ENCODE measurements at places on chromosomes 3 and 15.

DNA sequence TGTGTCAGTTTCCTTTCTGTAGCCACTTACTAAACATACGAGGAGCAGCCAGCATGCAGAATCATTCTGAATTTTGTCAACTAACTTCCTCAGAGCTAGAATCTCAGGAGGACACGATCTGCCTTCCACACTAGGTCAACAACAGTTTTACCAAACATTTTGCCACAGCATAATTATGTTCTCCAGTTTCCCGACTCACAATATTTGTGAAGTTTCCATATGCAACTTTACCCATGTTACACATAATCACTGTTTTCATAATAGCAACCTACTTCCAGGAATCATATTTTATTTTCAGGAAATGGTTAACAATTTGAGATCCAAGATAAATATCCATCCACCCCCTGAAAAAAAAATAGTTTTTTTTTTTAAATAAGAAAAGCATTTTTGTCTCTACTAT, 595.0 kb downstream of the PYDC2 start:
- no peak for DNase-seq

DNA sequence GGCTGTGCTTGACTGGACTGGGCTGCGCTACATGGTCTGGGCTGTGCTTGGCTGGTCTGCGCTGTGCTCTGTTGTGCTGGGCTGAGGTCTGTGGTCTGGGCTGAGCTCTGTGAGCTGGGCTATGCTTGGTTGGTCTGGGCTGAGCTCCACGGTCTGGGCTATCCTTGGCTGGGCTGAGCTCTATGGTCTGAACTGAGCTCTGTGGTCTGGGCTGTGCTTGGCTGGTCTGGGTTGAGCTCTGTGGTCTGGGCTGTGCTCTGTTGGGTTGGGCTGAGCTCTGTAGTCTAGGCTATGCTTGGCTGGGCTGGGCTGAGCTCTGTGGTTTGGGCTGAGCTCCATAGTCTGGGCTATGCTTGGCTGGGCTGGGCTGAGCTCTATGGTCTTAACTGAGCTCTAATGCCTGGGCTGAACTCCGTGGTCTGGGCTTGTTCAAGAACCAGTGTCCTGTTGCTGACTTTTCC, 92.0 kb downstream of the PLXNA1 start:
- no peak for DNase-seq

- DNase-seq = no peak
Observed at GRCh38 chr3:110381992-110382391, 689.6 kb upstream of the NECTIN3 start.

DNA sequence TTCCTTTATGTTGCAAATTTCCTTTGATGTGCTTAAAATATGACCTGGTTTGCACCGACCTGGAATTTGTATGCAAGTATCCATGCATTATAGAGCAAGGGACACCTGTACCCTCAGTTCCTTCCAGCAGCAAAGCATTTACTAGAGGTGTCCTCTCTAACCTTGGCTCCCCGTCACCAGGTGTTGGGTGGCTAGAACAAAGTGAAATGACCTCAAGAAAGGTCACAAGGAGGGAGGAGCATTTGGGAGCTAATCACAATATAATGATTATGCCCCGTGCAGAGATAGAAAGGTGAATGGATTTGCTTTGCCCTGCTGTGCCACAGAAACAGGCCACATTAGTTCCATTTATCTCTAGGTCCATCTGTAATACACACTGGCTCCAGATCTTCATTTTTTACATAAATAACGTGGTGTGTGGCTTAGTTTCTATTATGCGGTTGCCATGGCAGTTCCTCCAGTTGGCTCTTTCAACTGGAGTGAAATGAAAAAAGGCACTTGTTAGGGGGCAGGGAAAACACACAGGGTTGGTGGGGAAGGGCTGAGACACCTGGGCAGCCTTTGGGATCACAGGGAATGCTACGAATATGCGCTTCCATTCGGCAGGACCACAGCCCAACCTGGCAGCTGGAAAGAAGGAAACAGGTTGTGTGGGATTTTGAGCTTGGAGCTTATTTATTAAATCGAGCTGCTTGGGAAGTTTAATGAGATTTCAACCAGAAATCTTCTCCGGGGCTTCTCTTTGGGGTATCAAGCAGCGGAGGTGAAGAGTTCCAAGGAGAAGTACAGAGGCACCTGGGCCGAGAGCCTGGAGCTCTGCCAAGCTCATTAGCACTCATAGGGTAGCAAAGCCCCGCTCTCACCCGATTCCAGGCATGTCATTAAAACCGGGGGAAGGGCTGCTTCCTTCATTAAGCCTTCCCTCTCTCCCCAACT, 233.5 kb upstream of the ST8SIA2 start:
- DNase-seq = no peak

DNA sequence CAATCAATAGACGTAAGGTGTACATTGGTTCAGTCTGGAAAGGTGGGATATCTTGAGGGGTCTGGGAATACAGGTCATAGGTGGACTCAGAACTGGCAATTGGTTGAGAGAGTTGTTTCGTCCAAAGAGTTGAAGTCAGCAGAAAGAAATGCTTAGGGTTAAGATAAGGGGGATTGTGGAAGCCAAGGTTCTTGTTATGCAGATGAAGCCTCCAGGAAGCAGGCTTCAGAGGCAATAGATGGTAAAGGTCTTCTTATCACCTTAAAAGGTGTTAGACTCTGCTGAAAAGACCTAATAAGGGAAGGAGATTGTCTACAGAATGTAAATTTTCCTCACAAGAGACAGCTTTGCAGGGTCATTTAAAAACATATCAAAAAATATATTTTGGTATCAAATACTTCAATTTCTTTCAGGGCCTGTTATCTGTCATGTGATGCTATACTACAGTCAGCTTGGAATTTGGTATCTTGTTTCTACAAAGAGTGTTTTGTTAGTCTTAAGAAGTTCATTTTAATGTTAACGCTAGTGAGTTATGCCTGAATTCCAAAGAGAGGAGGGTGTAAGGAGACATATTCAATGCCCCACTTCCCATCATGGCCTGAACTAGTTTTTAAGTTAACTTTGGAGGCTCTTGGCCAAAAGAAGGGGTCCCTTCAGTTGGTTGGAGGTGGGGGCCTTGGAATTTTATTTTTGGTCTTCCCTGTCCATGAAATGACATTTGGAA, 378.2 kb upstream of the ROBO2 start:
- no peak for DNase-seq

DNA sequence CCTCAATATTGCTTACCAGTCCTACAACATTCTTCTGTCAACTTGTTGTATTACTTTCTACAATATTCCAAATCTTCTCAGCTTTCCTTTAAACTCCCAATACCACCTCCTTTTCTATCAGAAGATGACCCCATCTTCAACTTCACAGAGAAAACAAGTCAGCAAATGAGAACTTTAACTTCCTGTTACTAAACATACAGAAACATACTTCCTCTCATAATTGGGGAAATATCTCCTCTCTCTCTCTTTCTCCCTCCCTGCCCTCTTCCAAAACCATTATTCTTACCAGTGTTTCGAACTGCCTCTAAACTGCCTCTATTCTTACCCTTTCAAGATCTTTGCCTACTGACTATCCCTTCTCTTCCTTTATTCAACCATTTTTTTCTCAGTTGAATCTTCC, 1.8 kb upstream of the SNAP23 start:
- no peak for DNase-seq

DNA sequence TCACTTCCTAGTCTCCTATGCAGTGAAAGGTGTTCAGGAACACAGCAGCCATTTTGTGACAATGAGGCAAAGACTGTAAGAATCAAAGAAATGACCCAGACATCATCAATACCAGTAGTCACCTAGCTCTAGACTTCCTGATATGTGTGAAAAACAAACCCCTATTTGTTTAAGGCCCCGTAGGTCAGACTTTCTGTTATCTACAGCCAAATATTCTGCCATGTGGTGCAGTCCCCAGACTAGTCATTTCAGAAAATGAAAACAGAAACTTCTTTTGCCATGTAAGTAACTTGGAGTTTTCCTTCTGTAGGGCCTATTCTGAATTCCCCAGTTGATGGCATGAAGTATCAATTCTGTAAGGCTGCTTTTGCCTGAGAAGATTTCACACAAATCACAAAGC, 181.7 kb upstream of the SNTN start:
- DNase-seq = no peak

DNA sequence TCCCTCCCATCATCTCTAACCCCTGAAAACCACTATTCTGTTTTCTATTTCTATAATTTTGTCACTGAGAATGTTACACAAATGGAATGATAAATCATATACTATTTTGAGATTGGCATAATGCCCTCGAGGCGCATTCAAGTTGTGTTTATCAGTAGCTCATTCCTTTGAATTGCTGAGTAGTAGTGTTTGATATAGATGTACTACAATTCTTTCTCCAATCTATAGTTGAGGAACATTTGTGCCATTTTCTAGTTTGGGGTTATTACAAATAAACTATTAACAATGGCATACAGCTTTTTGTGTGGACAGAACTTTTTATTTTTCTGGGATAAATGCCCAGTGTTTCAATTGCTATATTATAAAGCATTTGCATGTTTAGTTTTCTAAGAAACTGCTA, 86.0 kb downstream of the CCR1 start:
- DNase-seq = no peak

DNA sequence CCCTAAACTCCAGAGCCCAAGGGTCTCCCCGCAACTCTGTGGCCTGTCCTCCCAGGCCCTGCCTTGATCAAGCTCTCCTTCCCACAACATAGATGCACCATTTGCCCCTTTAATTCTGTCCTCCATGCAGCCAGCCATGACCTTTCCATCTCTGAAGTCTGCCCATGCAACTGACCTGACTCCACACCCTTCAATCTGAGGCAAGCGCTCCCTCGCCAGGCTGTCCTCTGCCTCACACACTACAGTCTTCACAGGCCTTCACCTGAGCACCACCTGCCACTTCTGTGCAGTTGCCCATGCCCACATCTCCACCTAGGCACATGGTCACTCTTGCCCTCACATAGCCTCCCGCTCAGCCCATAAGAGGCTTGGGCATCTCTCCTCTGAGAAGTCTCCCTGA, 244.0 kb downstream of the OCA2 start:
- no peak for DNase-seq

DNA sequence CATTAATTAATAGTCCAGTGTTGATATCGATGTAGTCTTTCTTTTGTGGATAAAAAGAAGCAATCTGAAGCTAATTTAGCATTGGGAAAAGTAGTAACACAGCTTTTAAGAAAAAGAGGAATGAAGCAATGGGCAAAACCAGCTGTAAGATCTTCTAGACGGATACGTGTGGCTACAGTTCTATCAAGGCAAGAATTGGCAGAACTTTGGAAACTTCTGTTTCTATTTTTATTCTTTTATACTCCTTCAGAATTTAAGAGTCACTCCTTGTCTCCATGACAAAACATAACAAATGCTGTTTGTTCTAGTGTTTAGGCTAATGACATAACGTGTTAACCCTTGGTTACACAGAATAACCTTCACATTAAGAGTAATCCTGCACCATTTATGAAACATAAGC, 289.2 kb downstream of the ROBO2 start:
- no peak for DNase-seq

GRCh38 chr3:97763586-97764406, 762 bp upstream of the ARL6 start:
- no peak for DNase-seq

- DNase-seq = no peak
Observed at GRCh38 chr3:46865031-46865507, 1.8 kb upstream of the MYL3 start.

DNA sequence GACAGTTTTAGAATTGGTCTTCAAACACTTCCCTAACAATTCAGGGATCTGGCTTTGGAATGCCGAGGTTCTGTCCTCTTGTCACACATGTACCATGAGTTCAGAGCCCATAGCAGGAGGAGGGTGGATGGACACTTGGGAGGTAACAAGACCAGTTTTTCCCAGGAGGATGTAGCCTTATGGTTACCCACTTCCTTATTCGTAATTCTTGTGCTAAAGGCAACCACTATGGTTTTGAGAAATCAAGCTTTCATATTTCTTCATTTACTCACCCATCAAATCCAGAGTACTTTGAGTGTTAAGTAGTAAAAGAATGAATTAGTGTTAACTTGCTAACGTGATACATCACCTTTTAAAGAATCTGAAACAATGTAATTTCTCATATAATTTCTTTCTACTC, 479.6 kb upstream of the ALCAM start:
- no peak for DNase-seq
